ENCODE measurements at places on chromosomes 7 and 10.
A peak's percentile ranks its signal among the peaks of the same experiment; 100 is the strongest.

- DNase-seq, result no peak
Observed at GRCh38 chr7:133108023-133108422, 26.1 kb upstream of the CHCHD3 start.

- DNase-seq, result no peak
Observed at GRCh38 chr7:106590209-106590816, 70.6 kb downstream of the CCDC71L start.

DNA sequence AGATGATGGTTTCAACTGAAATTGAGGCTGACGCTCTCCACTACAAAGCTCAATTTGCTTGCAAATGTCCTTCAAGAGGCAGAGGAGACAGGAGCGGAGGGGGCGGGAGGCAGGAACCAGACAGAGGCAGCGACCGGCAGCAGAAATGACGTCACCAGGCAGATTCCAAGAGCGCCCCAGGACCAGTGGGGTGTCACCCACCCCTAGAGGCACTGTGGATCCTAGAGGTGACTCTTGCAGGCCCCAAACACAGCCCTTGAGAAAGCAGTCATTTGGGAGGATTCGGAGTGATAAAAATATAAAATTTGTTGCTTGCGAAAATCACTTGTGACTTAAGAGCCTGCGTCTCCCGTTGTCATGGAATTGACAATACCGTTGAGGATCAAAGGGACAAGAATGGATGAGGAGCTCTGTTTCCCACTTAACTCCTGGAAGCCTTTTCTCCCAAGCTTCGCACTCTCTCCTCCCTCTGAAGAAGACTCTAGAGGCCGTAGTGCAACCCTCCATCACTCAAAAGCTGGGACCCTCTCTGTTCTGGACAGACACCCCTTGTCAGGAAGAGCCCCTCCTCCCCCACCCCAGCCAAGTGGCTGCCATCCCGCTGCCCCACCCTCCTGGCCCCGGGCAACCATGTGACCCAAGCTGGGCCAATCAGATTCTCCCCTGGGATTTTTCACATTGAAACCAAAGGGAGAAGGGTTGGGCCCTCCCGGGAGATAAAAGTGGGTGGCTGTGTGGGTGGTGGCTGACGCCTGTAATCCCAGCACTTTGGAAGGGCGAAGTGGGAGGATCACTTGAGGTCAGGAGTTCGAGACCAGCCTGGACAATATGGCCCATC, 16.3 kb upstream of the SLC29A4 start:
- no peak for DNase-seq

- no peak for DNase-seq
Observed at GRCh38 chr10:116689744-116690143, 52.6 kb downstream of the HSPA12A start.

- DNase-seq, result peak; percentile 50
Observed at GRCh38 chr7:101538596-101539459, 90.3 kb downstream of the MYL10 start.

DNA sequence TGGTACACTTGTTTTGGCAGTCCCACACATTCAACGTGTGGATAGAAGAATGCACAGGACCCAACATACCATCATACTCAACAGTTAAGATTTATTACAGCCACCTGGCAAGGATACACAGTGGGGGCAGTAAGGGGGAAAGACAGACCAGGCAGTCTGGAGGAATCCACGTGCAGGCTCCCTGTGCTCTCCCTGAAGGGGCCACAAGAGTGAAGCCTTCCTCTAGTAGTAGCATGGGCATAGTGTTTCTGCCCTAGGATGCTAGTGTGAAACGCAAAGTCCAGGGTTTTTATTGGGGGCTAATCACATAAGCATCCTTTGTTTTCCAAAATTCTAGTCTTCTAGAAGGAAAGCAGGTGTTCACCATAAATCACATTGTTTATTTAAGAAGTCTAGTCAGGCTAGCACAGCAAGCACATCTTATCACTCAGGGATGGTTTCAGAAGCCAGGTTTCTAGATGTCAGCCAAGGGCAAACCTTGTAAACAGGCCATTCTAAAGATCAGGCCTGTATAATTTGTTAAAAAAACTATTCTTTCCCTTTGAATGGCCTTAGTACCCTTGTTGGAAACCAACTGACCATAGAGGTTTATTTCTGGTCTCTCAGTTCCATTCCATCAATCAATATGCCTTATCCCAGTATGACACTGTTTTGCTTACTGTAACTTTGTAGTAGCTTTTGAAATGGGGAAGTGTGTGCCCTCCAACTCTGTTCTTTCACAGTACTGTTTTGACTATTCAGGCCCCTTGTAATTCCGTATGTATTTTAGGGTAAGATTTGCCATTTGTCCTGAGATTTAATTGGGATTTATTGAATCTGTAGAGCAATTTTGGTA, 12.4 kb upstream of the TFAM start:
- no peak for DNase-seq

GRCh38 chr7:124366118-124366517, 333.3 kb upstream of the TMEM229A start:
- DNase-seq, result no peak

- no peak for DNase-seq
Observed at GRCh38 chr7:40400525-40400924, 265.7 kb downstream of the SUGCT start.

- DNase-seq, result peak; percentile 54
Observed at GRCh38 chr7:152336754-152337368, 98.9 kb downstream of the KMT2C start.

- no peak for DNase-seq
Observed at GRCh38 chr7:13050703-13051102, 363.3 kb downstream of the ARL4A start.

DNA sequence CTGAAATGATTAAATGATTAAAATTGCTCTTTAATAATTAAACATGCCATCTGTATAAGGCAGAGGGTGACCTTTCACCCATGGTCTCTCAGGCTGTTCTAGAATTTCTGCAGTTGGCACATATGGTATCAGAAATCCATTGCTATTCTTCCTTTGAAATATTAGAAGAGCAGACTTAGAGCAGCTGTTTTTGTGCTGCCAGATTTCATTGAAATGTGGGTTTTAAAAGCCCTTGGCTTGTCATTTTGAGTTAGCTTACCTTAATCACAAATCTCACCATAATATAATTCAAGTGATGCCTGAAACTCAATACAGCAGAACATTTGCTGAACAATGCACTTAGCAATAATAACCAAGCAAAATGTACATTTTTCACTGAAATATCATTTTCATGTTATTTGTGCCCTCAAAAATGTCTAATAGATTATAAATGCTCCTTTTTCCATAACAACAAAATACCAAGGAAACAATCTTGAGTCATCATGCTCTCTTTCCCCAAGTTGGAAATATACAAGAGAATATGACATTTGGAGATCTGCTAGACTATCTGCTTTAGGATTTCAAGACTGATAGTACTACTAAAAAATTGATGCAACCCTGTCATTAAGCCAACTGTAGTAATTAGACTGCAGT, 16.1 kb upstream of the PTTG1IP2 start:
- DNase-seq, result no peak

DNA sequence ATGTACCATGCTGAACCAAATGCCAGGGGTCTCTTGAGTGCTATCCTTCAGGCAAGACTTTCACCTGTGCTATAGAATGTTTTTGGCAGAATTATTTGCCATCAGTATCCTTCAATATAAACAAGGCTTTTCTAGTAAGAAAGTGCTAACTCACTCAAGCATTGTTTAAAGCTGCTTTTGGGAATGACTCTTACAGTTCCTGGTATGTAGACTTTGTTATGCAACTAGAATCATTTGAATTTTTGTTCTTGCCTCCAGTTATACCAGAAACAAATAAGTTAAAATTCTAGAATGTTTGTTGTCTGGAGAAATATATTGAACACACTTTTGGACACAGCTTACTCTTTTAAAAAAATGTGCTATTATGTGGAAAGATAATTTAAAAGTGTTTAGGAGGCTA, 39.5 kb upstream of the RTKN2 start:
- no peak for DNase-seq

DNA sequence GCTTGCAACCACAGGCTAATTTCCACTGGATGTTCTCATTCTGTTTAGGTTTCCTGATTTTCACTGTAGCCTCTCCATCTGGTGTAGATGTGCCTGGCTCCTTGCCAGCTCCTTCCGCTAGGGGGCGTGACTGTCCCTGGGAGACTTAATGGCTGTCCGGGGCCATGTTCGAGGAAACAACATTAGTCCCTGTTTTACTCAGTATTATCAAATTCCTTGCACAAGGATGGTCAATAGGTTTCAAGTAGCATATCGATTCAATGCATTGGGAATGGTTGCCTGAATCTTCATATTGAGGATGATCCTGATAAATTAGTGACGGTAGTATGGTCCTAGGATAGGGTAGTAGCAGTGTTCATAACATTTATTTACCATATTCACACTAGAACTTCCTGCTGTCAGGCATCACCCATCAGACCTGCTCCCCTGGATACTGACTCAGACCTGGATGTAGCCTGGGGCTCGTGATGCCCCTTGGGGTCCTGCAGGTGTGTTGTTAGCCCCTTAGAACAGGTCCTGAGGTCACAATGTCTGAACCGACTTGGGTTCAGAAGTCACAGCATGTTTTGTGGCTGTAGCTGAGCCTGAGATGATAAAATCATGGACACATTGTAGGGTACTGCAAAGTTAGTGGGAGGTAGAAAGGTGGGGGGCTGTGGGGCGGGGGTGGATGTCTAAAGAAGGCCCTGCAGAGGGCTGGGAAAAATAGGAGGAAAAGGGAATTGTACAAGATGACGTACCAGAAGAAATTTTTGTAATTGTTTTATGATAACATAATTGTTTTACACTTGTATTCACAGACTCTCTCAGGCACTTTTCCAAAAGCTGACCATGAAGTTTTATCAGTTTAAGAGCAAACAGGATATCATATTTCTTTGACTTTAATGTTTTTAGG, 8.9 kb upstream of the EXOC6 start:
- peak; percentile 83 for DNase-seq

GRCh38 chr7:3561932-3562331, 260.9 kb downstream of the SDK1 start:
- no peak for DNase-seq

DNA sequence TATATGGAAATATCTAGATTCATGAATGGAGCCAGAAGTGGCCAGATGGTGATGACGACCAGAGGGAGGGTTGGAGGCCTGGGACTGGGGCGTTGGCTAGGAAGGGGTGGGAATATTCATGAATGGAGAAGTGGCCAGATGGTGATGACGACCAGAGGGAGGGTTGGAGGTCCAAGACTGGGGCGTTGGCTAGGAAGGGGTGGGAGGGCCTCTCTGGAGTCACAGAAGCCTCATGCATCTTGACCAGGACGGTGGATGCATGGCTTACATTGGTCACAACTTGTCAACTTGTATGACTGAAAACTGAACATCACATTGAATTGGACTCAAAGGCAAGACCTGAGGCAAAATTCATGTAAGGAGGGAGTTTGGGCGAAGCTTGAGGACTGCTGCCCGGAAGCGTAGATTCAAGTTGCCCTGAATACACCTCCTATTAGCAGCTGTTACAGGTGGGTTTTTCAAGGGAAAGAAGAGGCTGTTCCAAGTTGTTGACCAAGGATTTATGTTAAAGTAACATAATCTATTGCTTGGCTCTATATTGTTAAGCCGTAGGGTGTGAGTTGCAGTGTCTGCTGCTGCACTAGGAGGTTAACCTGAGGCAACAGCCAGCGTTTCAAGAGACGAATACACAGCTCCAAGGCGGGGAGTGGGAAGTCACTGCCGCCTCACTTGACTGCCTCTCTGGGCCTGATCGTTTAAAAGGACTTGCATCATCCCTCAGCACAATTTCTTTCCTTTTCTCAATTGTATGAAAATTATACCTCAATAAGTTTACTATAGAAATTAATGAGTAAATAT, 55.1 kb upstream of the FAM20C start:
- DNase-seq, result no peak

DNA sequence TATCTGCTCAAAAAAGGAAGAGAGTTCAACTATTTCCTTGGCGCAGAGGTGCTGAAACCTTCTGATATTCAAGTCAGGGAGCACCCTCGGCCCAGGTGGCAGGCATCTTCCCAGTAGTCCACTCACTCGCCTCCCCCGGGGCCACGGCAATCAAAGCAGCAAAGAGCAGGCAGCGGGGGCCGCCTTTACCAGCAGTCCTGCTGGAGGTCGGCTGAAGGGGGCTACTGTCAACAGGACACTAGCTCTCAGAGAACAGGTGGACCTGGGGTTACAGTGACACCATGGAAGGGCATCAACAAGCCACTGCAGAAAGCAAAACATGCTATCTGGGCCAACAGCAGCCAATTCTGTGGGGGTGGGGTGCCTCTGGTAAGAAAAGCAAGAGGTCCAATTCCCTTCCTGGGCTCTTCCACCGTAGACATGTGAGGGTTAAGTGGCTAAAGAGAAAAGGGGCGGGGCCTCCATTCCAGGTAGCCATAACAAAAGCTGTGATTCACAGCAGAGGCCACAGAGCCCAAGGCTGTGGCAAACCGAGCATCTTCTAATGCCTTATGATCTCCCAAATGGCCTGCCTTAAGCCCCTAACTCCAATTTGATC, 9.4 kb downstream of the FZD9 start:
- no peak for DNase-seq

GRCh38 chr7:28674359-28674782, 262.1 kb downstream of the CREB5 start:
- DNase-seq, result no peak

GRCh38 chr7:121570365-121570764, 174.3 kb upstream of the FAM3C start:
- no peak for DNase-seq

DNA sequence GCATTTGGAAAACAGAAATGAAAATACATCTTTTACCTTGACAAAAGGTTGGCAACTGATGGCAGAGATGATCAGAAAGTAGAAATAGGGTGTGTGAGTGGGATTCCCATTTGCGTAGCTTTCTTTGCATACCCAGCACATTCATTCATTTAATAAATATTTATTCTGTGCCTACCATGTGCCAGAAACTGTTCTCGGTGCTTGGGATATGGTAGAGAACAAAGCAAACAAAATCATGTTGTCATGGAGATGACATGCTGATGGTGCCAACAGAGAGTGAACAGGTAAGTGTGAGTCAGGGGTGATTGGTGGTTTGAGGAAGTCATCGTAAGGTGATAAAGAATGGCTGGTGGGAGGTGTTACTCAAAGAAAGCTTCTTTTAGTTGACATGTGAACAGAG, 45.4 kb downstream of the CACNB2 start:
- no peak for DNase-seq

GRCh38 chr10:91787810-91788209, 10.4 kb upstream of the TNKS2 start:
- DNase-seq, result no peak

DNA sequence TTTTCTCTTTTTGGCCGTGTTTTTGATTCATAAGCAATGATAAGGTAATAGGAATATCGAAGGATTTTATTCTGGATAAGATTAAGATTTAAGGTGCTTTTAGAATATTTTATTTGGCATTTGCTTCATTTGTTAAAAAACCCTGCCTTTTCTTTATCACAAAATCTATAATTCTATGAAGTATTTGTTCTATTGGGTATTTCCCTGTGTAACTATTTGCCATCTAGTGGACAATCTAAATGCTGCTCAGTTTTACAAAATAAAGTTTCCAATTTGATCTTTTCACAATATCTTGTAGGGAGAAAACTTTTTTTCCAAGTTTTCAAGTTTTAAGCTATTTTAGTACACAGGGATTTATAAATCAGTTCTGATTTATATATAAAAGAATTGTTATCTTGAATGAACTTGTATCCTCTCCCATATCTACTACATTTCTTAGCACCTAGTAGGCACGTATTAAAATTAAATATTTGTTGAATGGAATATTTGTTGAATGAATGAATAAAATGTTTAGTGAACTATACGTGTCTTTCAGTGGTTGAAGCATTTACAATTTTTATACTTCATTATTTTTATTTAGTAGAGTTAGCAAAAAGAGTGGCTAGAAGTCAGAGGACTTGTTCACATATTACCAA, 26.5 kb downstream of the ANKRD7 start:
- peak; percentile 48 for DNase-seq

All from Kasumi-1 (cell line).